ENCODE measurements at places on chromosomes 2 and 18.

GRCh38 chr2:24075259-24075658 is 867 bp downstream of the SF3B6 start:
- DNase-seq, result no peak

DNA sequence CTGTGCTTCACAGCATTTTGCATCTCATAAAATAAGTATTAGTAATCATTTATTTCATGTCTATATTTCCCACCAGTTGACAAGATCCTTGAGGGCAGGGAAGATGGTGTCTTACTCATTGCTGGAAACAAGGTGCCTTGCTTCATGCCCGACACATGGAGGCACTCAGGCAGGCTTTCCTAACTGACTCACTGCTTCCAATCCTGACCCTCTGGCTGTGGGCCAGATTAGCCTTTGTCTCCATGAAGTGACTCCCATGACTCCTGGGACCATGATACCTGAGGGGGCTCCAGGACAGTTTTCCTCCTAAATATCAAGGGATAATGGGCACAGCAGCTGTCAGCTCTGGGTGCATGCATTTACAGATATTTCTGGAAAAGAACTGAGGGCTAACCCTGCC is 275.1 kb downstream of the AGPS start:
- DNase-seq, result no peak

DNA sequence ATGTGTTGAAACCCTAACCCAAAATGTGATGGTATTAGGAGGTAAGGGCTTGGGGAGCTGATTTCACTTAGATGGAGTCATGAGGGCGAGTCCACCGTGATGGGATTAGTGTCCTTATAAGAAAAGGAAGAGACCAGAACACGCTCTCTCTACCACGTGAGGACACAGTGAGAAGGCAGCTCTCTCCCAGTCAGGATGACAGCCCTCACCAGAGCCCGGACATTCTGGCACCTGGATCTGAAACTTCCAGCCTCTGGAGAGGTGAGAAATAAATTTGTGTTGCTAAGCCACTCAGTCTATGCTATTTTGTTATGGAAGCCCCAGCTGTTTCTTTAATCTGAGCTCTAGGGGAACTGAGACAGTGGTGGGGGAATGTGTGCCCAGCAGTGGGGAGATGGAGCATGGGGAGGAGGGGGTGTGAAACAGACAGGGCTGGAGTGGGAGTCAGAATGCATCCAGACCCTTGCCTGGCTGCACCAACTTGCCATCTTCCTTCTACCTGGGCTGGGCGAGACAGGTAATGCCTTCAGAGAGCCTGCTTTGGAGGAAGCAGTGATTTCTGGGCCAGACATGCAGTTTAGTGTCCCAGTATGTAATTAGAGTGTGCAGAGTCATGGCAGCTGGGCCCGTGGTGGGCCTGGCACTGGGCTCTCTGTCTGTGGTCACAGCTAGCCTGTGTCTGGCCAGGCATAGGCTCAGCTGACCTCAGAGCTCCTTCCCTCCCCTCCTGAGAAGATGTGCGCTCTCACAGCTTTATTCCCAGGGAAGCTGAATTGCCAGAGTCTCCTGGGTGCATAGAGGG is 38.1 kb downstream of the RHOB start:
- no peak for DNase-seq

DNA sequence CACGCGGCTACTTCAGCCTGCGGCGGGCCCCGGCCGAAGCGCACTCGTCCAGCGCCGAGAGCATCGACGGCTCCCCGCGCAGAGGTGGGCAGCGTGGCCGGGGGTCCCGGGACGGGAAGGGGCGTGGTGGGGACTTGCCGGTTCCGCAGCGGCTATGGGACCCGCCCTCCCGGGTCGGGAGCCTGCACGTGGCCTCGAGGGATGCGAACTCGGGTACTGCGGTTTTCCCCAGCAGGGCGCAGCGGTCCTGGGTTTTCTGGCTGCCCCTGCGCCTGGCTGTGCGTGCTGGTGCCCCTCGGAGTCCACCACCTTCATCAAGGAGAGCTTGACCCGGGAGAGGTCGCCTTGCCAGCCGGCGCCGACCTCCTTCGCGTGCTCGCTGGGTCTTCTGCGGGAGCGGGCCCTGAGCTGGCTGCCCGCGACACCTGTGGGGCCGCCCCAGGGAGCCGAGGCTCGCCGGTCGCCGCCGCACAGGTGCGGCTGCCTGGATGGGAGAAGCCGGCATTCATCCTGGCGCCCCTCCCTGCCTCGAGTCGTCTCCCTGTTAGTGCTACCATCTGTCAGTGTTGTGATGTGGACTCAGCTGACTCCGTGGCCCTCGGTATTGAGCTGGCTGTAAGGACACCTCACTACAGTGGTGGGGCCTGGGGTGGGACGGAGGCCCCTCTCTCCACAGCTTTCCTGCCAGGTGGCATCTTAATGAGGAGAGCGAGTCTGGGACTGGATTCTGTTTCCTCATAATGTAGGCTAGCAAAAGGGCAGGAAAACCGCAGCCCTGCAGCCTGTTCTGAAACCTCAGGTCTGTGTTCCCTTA is 177.3 kb downstream of the AGAP1 start:
- no peak for DNase-seq

DNA sequence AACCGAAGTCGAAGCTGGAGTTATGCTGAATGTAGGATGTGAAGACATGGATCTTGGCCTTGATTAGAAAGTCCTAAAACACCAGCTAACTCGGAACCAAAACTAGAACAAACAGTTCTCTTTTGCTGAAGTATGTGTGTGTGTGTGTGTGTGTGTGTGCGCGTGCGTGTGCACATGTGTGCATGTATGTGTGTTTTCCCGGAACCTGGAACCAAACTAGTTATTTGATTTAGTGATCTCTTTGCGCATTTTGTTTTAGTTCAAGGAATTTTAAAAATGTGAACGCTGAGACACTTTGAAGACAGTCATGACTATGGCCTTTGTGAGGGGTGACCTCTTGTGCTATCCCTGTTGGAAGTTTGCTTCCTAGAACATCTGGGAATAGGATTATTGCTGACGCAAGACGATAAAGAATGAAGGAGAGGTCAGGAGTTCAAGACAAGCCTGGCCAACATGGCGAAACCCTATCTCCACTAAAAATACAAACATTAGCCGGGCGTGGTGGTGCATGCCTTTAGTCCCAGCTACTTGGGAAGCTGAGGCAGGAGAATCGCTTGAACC is 23.8 kb downstream of the FHL2 start:
- no peak for DNase-seq
